ENCODE measurements at places on chromosomes 11 and 22. TPM values are rescaled to one million over a fixed set of nuclear protein-coding genes. Genes with fewer than 3 reads are reported as not detected.

Gene OR56A1
- total RNA-seq, result not detected

Gene TOLLIP
- total RNA-seq, result 58.8 TPM

Gene CLDN5
- not detected for total RNA-seq

Gene SPTBN2
- 46.9 TPM for total RNA-seq

Gene EMID1
- total RNA-seq, result not detected

Gene GAL3ST1
- not detected for total RNA-seq

Gene GUCD1
- 47.0 TPM for total RNA-seq

Gene TRIM66
- 27.4 TPM for total RNA-seq

Gene POU2AF2
- not detected for total RNA-seq

Gene CD3D
- total RNA-seq, result not detected

Gene RFPL2
- total RNA-seq, result not detected

GRCh38 chr11:102427068-102427467 is 25.5 kb downstream of the TMEM123 start:
- no peak overlapping the region for H3K27ac ChIP-seq
- DNase-seq, result no peak
- H3K36me3 ChIP-seq, result peaks cover 1% of the 10 kb centered on the region
- H3K4me1 ChIP-seq, result no peaks in the 10 kb centered on the region

DNA sequence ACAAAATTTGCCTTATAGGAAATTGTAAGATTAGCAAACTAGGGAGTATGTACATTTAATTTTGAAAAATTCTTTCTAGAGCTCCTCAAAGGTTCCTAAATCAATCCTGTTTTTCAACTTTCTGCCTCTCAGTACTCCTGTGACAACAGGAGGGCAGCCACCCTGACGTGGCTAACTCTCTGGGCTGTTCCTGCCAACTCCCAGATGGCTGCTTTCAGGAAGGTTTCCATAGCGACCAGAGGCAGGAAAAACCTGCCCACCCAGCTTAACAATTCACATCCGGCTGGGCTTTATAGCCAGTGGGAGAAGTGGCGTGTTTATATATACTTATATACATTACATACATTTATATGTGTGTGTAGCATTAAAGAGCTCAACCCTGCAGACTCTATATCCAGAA is 26.5 kb downstream of the SGSM3 start:
- H3K36me3 ChIP-seq, result peaks cover 28% of the 10 kb centered on the region
- DNase-seq, result no peak
- H3K27ac ChIP-seq, result no peak overlapping the region
- H3K27me3 ChIP-seq, result no peaks in the 10 kb centered on the region
- no peak overlapping the region for H3K4me3 ChIP-seq

GRCh38 chr11:2099516-2100349 is 39.5 kb downstream of the IGF2 start:
- DNase-seq, result peak; percentile 81
- peaks cover 16% of the 10 kb centered on the region for H3K4me1 ChIP-seq
- no peak overlapping the region for H3K4me3 ChIP-seq
- no peak overlapping the region for H3K27ac ChIP-seq

DNA sequence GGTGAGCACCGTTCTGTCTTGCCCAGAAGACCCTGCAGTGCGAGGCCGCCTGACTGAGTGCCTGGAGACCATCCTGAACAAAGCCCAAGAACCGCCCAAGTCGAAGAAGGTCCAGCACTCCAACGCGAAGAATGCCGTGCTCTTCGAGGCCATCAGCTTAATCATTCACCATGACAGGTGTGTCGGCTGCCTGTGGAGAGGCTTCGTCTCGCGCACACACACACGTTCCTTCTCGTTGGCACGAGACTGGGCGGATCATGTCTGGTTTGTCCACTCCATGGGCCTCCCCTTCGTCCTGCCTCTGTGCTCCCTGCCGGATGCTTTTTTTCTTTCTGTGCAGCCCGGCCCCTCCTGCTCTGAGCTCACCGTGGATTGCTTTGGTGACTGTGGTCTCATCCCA is 51.1 kb downstream of the MUC6 start:
- peaks cover 73% of the 10 kb centered on the region for H3K36me3 ChIP-seq
- no peak overlapping the region for H3K27ac ChIP-seq
- no peak for DNase-seq
- no peaks in the 10 kb centered on the region for H3K27me3 ChIP-seq
- no peak overlapping the region for H3K4me3 ChIP-seq

- no peak overlapping the region for H3K4me3 ChIP-seq
- no peaks in the 10 kb centered on the region for H3K27me3 ChIP-seq
- no peaks in the 10 kb centered on the region for H3K36me3 ChIP-seq
- no peak for DNase-seq
Measured at GRCh38 chr11:79353706-79354105, 87.1 kb downstream of the TENM4 start.

DNA sequence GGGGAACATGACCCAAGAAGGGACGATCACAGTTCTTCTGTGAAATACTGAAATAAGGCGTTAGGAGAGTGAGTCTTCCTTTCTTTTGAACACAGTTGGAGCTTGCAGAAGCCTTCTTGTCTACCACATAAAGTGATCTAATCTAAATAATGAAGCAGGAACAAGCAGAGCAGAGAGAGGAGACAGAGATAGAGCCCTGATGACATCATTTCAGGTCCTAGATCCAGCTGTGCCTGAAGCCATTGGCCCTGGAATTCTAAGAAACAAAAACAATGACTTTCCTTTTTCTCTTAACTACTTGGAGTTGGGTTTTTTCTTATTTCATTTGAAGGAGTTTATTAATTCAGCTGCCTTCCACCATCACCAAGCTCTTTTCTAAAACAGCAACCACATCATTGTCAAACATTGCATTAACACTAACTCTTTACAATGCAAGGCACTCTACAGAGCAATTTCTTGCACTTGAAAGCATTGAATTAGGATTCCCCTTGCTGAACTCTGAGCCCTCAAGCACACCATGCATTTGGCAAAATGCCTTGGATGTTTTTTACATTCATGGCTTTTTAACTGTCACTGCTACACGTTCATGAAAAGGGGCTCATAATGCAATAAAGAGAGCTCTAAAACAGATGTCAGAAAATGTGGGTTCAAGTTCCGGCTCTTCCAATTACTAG is 117.2 kb upstream of the TIMP3 start:
- no peak overlapping the region for H3K27ac ChIP-seq
- H3K4me1 ChIP-seq, result no peaks in the 10 kb centered on the region
- no peak overlapping the region for H3K4me3 ChIP-seq
- H3K27me3 ChIP-seq, result no peaks in the 10 kb centered on the region
- no peaks in the 10 kb centered on the region for H3K36me3 ChIP-seq
- no peak for DNase-seq

DNA sequence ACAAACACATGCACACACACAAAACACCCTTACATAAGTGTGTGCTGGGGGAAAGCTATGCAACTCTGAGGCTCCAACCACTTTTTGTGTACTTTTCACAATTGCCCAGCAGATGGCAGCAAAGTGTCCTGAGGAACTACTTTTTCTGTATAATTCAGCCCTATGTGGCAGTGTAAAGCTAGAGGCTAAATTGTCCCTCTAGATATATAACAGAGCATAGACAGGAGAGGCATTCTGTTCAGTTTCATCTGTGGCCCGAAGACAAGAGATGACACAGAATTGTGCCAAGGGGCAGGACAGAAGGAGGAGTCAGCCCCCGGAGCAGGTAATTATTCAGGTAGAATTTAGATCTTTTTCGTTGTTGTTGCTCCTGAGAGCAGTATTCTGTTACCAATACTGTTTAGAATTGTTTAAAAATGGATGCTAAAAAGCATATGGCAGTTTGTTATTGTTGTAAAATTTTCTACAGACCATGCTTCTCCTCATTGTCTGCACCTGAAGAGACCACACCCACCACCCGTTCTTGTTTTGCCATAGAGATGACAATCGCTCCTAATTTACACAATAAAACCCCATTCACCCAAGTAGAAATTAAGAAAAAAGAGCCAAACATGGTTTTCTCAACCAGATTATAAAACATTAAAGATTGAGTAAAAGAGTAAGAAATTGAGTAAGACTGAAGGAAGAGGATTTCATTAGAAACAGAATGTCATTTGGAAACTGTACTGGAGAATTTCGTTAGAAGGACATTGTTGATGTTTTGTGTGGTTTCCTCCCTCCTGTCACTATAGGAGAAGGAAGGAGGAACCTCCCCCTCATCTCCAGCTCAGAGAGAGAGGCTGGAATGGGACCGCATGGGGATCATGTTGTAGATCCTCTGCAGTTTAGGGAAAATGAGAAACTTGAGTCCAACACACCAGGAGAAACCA is 14.5 kb upstream of the MS4A7 start:
- no peak overlapping the region for H3K27ac ChIP-seq
- peak; percentile 77 for DNase-seq
- peaks cover 8% of the 10 kb centered on the region for H3K4me1 ChIP-seq
- H3K36me3 ChIP-seq, result no peaks in the 10 kb centered on the region
- H3K4me3 ChIP-seq, result no peak overlapping the region

- no peak for DNase-seq
- H3K36me3 ChIP-seq, result no peaks in the 10 kb centered on the region
- no peaks in the 10 kb centered on the region for H3K4me1 ChIP-seq
- no peak overlapping the region for H3K4me3 ChIP-seq
- no peak overlapping the region for H3K27ac ChIP-seq
- H3K27me3 ChIP-seq, result peaks cover 55% of the 10 kb centered on the region
Measured at GRCh38 chr11:45500451-45500850, 165.0 kb downstream of the CHST1 start.

- peaks cover 4% of the 10 kb centered on the region for H3K36me3 ChIP-seq
- H3K4me1 ChIP-seq, result no peaks in the 10 kb centered on the region
- no peak for DNase-seq
- H3K4me3 ChIP-seq, result no peak overlapping the region
- H3K27me3 ChIP-seq, result no peaks in the 10 kb centered on the region
Measured at GRCh38 chr22:19522881-19523239, 1.4 kb downstream of the CLDN5 start.

GRCh38 chr11:78158987-78159652 is 19.7 kb upstream of the ALG8 start:
- no peaks in the 10 kb centered on the region for H3K36me3 ChIP-seq
- no peak overlapping the region for H3K4me3 ChIP-seq
- H3K4me1 ChIP-seq, result no peaks in the 10 kb centered on the region
- H3K27ac ChIP-seq, result no peak overlapping the region
- no peaks in the 10 kb centered on the region for H3K27me3 ChIP-seq
- no peak for DNase-seq

- no peaks in the 10 kb centered on the region for H3K36me3 ChIP-seq
- H3K4me3 ChIP-seq, result no peak overlapping the region
- peaks cover 7% of the 10 kb centered on the region for H3K4me1 ChIP-seq
- no peak for DNase-seq
- no peak overlapping the region for H3K27ac ChIP-seq
Measured at GRCh38 chr11:92954003-92954402, 15.4 kb upstream of the MTNR1B start.

DNA sequence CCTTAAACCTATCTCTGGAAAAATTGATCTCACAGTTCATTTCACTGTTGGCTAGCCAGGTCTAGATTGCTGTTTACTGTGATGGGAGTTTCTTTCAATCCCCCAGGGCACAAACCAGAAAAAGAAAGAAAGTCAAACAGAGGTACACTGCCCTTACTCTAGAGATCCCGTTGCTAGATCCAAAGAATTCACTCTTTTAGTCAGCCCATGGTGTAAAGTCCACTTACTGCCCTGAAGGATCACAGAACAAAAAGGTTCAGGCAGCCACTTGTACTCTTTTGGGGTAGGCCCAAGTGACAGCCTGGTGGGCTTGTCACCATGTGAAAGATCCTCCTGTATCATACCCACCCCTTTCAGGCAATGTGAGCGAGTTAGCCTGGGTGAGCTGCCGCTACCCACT is 162.6 kb upstream of the CCDC179 start:
- H3K27ac ChIP-seq, result no peak overlapping the region
- H3K27me3 ChIP-seq, result no peaks in the 10 kb centered on the region
- no peaks in the 10 kb centered on the region for H3K4me1 ChIP-seq
- no peaks in the 10 kb centered on the region for H3K36me3 ChIP-seq
- no peak for DNase-seq

- H3K4me3 ChIP-seq, result no peak overlapping the region
- no peaks in the 10 kb centered on the region for H3K4me1 ChIP-seq
- no peak for DNase-seq
- H3K36me3 ChIP-seq, result peaks cover 5% of the 10 kb centered on the region
- no peak overlapping the region for H3K27ac ChIP-seq
Measured at GRCh38 chr11:78268591-78269410, 80.1 kb downstream of the USP35 start.

- H3K27ac ChIP-seq, result no peak overlapping the region
- H3K27me3 ChIP-seq, result no peaks in the 10 kb centered on the region
- H3K4me3 ChIP-seq, result no peak overlapping the region
- H3K36me3 ChIP-seq, result no peaks in the 10 kb centered on the region
- H3K4me1 ChIP-seq, result no peaks in the 10 kb centered on the region
Measured at GRCh38 chr11:124970925-124971324, 16.9 kb downstream of the CCDC15 start.
